ENCODE measurements at places on chromosomes 7 and 10.
A peak's percentile ranks its signal among the peaks of the same experiment; 100 is the strongest.

DNA sequence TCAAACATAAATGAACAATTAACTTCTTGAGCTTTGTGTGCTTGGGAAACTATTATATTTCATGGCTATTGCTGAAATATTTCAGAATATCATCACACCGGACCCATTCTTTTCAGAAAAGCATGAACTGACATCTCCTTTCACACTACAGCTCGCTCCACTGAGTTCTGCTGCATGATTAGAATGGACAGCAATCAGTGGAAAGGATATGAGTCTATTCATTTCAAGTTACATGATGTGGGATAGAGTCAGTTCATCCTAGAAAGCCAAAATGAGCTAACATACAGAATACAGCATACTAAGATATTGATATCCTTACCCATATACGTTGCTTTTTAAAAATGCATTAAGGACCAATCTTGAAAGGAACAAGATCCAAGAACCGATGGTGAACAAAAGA, 1.1 kb upstream of the FAM53B start:
- DNase-seq: no peak

DNA sequence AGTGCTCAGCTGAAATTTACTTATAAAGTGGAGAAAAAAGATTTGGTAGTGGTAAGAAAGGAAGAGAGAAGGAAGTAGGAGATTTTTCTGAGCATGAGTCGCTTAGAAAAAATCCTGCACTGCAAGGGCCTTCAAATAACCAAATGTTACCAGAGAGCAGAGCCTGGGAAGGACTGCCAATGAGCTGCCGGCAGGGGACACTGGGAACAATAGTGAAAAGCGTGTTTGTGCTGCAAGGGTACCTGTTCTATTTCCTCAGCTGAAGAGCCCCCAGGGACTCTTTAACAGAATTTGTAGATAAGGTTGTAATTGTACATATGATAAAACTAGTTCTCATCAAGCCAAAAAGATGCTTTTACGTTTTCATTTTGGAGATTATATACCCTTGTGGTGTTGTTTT, 696.3 kb upstream of the C7orf33 start:
- no peak for DNase-seq

- no peak for DNase-seq
These were observed 99.0 kb downstream of the GNAT3 start for GRCh38 chr7:80412842-80413241.

DNA sequence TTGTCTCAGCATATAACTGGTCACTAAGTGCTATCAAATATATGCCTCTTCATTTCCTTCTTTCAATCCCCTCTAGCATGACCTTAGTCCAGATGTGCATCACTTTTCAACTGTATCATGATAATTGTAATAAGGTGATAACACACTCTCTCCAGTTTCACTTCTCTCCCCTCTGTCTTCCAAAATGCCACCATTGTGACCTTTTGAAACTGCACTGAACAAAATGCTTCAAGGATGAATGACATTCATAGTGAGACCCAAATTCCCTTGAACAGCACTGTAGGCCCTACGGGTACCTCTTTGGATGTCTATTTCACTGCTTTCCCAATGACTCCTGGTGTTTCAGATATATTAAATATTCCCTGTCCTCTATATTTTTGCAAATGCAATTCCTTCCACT, 224.8 kb downstream of the DNAJB9 start:
- no peak for DNase-seq

- DNase-seq: no peak
These were observed 249.6 kb downstream of the ELFN1 start for GRCh38 chr7:1919539-1920265.

- DNase-seq: no peak
These were observed 2.4 kb downstream of the NCAPG2 start for GRCh38 chr7:158702196-158702595.

- DNase-seq: no peak
These were observed at the start of gene SCRN1 for GRCh38 chr7:29989257-29989995. TSS of gene SCRN1 (minus strand) at chr7:29989801. CDS start at chr7:29969067, 20,734 bp downstream.

DNA sequence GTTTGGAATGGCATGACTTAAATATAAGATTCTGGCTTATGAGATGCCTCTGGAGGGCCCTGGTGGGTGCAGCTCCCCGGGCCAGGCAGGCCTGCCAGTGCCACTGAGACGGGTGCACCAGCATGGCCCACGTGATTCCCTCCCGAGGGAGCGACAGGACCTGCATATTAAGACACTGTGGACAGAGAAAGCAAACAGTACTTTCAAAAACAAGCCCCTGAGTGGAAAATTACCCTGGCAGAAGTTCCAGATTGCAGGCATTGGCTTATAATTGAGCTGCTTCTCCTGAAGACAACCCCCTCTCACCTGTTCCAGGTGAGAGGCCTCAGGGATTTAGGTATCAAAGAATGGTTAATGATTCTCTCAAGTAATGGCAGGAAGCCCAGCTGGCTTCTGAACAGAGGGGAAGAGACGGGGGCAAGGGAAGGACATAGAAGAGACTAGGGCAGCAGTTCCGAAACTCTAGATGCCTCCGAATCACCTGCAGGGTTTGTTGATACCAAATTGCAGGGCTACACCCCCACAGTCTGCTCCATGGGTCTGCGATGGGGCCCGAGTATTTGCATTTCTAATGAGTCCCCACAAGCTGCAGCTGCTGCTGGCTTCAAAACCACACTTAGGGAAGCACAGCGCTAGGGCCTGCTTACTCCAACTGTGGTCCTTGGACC, 66.0 kb upstream of the DOCK1 start:
- peak; percentile 87 for DNase-seq

- no peak for DNase-seq
These were observed 345.0 kb upstream of the PCDH15 start for GRCh38 chr10:55146032-55146431.

DNA sequence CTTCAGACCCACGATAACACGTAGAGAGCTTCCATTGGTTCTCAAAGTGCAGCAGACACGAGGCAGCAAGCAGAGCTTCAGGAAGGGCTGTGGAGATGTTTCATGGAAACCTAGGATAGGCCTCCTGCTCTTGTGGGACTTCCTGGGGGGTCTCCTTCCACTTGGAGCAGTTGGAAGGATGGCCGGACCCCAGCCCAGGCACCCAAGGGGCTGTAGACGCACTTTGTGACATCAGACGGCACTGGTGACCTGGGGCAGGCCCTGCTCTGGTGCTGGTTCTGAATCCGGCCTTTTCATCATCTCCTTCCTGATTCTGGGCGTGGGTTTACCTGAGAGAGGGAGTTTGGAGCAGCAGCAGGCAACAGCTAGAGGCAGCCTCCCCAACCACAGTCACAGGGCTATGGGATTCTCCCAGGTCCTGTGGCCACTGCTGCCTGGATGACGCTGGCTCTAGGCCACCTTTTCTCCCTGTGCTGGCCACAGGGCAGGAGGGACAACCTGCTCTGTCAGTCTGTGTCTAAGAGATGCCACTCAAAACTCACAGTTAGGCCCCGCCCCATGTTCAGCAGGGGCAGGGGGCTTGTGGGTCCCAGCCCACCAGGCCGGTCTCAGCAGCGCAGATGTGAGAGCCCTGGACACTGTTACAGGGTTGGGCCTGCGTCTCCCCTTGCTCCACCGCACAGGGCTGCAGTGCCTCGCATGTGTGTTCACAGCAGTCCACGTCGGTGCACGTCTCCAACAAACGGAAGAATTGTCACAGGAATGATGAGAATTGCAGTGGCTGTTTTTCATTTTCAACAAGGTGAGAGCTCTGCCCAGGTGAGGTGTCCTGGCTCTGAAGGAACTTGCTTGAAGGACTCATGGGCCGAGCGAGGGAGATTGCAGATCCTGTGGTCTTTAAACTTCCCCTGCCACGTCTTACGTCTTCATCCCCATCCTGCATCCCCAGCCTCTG, 569.3 kb downstream of the TCERG1L start:
- no peak for DNase-seq

GRCh38 chr10:49457686-49458085, 61.8 kb upstream of the DRGX start:
- DNase-seq: no peak

DNA sequence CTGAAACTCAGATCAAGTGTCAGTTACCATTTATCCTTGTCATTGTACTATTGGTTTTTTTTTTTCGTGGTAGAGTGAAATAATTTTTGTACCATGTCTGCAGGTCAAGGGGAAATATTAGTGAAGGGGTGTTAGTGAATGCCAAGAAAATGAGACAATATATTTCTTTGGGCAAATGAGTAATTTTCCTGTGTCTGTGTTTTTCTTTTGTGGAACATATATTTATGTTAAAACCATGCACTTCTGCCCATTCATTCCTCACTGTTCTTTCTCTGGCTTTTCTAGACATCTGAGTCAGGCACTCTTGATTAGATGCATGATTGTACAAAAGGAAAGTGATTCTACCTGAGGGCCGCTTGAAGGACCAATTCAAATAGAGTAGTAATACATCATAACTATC, 161.6 kb downstream of the BICC1 start:
- DNase-seq: no peak

DNA sequence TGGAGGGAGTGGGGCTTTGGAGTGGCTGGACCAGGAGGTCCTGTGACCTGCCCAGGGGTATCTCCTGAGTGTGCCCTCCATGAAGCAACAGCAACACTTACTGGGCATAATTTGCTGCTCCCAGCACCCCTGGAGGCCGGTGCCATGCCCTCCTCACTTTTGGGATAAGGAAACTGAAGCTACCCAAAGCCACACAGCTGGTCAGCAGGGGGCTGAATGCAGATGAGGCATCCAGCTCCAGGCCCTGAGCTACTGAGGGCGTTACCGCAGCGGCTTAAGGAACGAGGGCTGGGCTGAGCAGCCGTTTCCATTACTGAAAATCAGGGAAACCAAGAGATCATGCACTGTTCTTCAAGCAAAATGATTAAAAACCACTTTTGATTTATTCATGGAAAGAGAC, 408.9 kb downstream of the GLRX3 start:
- DNase-seq: no peak

DNA sequence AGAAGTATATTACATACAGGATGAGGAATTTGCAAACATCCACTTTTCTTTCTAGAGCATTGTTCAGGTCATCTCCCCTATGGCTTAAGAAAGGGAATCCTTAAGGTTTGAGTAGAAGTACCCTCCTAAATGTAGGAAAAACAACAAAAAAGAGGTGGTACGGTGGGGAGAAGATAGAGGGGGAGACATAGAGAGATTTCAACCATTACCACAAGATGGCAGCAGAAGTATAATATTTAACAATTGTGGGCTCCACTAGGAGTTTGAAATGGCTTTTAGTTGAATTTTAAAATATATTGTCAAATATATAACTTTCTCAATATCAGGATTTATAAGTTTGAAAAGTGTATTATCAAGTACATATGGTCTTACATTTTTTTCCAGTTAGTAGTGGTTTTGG, 72.7 kb upstream of the PRKG1 start:
- peak; percentile 0 for DNase-seq

DNA sequence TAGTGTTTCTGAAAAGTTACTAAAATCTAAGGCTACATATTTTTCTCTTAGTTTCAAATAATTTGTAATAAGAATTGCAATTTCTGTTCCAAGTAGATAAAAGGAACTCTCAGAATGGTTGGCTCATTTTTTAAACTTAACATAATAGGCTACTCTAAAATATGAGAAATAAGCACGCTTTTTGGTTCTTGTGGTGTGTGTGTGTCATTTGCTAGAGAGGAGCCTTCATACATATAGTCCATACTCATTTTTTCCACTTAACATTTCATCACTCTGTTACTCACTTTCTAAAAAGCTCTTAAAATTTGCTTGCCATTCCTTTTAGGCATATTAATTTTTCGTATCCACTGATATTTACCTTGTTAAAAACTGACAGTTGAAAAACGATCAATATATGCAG, 74.0 kb upstream of the VWDE start:
- DNase-seq: no peak

GRCh38 chr10:11430421-11431215, 180.8 kb downstream of the USP6NL start:
- DNase-seq: no peak

- no peak for DNase-seq
These were observed 338.9 kb upstream of the IGFBP3 start for GRCh38 chr7:46259947-46260346.

DNA sequence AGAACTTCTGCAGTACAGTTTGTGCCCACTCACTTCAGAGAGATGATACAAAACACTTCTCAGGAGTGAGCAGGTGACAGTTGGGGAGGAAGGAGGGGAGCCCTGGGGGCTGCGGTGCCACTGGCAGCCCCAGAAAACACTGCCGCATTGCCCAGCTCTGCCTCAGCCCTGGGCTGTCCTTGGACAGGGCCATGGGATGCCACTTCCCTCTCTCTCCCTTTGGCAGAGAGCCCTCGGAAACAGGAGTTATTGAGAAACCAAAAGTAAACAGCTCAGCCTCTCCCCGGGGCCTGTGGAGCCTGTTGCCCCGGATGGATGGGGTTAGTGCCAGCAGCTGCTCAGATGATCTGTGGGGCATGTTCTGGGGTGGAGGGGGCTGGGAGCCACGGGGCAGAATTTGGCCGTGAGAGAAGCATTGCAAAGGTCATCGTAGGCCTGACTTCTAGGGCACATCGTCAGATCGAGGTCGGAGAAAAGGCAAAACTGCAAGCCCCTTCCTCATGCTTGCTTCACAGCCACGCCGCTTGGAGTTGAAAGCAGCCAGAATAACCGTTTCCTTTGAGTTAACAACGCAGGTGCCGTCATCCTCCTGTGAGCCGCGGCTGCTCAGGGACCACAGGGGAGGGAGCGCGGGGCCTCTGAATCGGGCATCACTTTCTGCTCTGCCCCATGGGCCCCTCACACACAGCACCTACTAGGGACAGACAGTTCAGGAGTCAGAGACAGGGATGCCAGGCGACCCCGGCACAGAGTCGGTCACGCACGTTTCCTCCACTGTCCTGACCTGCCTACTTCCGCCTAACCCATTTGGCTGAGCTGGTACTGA, 256.4 kb downstream of the CAMK1D start:
- peak; percentile 60 for DNase-seq

DNA sequence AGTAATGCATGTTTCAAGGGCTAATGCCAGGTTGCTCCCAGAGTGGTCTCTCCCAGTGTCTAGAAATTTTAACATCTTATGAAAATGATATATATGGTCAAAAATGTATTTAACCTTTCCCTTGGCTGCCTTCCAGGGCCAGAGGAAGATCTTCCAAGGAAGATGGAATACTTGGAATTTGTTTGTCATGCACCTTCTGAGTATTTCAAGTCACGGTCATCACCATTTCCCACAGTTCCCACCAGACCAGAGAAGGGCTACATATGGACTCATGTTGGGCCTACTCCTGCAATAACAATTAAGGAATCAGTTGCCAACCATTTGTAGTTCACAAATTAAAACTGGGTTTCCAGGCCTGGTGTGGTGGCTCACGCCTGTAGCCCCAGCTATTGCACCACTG, 9.0 kb downstream of the GATAD1 start:
- DNase-seq: no peak
